ENCODE measurements at places on chromosomes 7 and 10.

DNA sequence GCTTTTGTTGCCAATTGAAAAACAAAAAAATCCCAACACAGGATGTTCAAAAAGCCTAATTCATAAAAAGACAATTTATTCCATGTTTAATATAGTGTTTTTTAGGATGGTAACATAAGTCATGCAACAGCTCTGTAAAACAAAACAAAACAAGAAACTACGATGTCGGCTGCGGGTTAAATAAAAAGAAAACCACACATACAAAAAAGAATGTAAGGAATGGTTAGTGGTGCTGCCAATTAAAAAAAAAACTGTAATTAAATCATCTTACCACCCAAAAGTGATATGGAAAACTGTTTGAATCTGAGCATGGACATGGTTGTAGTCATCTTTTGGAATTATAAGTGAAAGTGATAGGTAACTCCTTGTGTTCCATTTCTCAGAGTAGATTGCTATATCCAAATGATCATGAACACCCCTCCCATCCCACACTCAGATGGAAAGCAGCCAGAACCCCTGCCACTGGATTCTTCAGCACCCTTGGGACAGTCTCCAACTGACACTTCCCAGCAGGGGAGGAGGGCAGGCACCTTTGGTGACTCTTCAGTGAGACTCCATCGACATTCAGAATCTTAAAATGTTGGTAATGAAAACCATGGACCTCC is 14.3 kb upstream of the DAGLB start:
- no peak for DNase-seq

GRCh38 chr10:70035531-70035930 is 17.1 kb upstream of the MACROH2A2 start:
- DNase-seq = no peak

DNA sequence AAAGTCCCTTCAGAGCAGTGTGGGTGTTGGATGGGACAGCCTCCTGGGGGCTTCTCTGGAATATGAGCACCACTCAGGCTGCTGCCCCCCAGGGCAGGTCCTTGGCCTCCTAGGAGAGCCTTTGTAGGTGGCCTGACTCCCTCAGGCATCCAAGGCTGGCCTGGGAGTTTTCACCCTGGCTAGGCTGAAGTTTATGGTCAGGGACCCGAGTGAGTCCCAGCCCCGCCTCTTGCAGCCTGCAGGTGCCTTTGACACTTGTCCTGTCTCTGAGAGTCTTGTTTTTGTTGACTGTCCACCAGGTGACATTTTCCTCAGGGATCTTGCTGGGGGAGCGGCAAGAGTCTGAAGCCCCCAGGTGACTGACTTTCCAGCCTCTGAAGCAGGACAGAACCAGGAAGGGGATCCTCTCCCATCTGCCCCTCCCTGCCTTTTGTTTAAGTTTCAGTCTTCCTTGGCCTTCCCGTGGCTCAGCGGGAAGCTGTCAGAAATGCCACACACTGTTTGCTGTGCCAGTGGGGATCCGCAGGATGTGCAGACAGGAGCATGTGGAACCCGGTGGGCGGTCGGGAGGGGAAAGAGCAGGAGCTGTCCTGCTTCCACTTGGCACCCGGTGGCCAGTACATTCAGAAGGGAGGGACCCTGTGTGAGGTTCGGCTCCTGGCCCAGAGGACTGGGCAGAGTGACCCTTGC is 59.5 kb downstream of the LRRC18 start:
- no peak for DNase-seq

- no peak for DNase-seq
Measured at GRCh38 chr7:54543051-54543488, 895 bp downstream of the VSTM2A start.

- no peak for DNase-seq
Measured at GRCh38 chr10:14547816-14548215, 217.1 kb upstream of the FRMD4A start.

- DNase-seq = no peak
Measured at GRCh38 chr7:25384788-25385505, 156.7 kb upstream of the NPVF start.

DNA sequence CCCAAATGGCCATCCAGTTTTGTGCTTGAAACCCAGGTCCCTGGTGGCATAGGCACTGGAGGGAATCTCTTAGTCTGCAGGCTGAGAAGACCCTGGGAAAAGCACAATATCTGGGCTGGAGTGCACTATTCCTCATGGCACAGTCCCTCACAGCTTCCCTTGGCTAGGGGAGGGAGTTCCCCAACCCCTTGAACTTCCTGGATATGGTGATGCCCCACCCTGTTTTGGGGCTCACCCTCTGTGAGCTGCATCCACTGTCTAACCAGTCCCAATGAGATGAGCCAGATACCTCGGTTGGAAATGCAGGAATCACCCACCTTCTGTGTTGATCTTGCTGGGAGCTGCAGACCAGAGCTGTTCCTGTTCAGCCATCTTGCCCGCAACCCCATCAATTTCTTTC is 19.8 kb upstream of the NAMPT start:
- no peak for DNase-seq

DNA sequence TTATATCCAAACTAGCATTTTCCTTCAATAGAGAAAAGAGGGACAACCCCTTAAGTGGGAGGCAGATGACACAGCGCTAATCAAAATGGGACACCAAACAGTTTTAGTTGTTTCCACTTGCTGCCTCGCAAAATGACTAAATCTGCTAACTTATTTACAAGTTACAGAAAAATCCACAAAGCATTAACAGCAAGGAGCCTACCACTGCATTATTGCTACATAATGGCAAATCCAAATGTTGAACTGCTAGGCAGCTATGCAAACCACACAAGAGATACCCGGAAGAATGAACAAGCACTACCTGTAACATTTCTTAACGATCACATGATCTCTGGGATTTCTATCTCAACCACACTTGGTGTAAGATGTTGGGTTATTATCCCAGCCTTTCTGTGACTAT is 96.7 kb downstream of the SFMBT2 start:
- DNase-seq = no peak

GRCh38 chr7:43876241-43876640 is 6.9 kb upstream of the MRPS24 start:
- no peak for DNase-seq

DNA sequence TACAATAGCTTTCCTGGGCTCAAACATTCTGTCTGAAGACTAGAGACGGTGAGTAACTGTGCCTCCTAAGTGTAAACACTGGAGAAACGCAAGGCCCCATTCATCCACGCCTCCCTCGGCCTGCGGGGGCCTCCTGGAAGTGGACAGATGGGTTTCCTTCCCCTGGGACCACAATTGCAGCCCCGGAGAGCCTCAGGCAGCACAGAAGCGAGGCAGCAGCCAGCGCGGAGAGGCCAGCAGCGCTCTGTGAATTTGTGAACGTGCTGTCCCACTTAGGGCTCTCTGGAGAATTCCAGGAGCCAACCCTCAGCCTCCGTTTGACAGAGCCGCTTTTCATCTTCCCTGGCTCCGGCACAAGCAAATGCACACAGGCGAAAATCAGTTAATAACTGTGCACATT is 23.2 kb upstream of the CALN1 start:
- no peak for DNase-seq

All from fibroblast of skin of left biceps (primary cell).